ENCODE measurements at places on chromosomes 11 and 22.

DNA sequence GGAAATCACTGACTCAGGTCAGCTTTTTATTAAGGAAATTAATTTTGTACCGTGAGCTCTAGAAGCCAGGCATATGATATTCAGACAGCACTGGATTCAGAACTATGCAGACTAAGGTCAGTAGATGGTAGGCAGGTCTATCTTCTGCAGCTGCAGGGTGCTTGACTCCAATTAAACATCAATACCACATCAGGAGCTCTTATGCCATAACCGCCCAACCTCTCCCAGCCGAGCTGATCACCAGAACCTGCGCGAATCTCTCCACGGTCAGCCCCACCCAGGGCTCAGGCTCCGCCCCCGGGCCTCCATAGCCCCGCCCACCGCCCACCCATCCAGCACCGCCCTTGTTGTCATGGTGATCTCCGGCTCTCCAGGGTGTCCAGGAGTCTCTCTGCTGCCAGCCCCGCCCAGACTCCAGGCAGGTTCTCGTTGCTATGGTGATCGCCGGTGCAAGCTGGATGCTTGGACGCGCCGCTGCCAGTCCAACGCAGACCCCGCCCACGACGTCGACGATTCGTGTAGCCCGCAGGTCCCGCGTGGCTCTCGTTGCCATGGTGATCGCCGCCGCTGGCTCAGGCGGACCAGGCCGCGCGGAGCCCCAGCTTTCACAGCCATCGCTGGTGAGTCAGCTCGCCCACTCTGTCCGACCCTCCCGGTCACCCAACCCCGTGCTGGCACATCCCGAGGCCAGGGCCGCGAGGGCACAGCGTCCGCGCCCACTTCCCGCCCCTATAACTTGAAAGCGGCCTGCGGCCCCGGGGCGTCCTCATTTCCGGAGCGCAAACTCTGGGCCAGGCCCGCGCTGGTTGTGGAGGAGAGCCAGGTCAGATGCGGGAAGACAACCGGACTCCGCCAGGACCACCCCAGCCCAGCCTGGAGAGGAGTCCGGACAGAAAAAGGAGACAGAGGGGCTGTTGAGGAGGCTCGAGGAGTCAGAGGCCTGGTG, at the start of gene RAB36:
Gene RAB36, plus strand, starts transcription at position 546 of the 946 bp plus-strand sequence. CDS start 1,140 bp downstream, outside the sequence.
- DNase-seq = peak; percentile 99

DNA sequence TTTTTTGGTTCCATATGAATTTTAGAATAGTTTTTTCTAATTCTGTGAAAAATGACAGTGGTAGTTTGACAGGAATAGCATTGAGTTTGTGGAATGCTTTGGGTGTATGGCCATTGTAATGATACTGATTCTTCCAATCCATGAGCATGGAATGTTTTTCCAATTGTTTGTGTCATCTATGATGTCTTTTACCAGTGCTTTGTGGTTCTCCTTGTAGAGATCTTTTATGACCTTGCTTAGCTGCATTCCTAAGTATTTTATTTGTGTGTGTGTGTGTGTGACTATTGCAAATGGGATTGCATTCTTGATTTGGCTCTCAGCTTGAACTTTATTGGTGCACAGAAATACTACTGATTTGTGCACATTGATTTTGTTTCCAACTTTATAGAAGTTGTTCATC, 3.0 kb upstream of the CSF2RB start:
- DNase-seq = no peak

DNA sequence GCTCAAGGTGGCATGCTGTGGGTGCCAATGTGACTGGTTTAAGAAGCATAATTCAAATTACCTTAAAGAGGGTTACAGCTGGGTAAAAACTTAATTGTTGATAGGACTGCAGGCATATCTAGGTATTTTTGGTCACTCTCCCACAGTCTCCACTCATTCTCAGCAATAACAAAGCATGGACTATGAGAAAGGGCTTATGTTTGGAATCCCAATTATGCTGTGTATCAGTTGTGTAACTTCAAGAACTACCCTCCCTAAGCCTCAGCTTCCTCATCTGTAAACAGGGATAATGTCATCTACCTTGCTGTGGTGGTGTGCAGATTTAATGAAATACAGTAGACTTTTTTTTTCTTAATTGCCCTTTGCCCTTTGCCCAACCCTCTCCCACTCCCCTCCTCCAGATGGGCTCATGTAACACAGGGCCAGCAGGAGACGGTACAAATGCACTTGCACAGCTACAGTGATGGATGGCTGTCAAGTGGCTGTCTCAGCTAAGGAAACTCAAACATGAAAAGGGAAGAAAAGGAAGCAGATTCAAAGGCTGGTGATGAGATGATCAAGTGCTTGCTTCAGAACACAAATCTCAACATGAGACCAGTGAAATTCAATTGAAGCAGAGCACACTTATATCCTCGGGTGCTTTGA, 37.6 kb downstream of the MAP6 start:
- no peak for DNase-seq

DNA sequence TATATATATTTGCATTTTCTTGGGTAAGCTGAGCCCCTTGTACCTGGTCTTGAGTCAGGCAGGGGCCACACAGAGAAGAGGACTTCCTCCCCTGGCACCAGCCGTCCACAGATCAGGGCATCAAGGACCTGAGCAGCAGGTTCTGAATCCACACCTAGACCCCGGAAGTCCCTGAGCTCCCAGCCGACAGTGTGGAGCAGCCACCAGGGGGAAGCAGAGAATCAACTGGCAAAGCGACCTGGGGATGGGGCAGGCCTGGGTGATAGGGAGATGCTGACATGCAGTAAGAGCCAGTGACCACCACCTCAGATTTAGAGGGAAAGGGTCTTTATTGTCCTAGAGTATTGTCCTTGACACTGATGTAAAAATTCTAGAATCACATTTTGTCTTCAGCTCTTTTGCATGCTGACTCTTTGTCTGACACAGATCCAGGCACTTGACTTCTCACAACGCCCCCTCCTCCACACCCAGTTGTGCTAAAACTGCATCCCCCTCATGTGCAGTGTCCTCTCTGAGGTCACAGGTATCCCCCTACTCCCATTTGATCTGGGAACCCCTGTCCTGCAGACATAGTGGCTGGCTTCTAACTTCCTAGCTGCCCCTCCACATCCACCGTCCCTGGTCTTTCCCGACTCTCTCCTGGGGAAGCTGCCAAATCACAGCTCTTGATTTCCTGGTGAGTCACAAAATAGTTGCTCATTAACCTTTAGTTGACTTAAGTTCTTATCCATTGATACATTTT, 109.3 kb downstream of the GGTLC2 start:
- DNase-seq = peak; percentile 67

DNA sequence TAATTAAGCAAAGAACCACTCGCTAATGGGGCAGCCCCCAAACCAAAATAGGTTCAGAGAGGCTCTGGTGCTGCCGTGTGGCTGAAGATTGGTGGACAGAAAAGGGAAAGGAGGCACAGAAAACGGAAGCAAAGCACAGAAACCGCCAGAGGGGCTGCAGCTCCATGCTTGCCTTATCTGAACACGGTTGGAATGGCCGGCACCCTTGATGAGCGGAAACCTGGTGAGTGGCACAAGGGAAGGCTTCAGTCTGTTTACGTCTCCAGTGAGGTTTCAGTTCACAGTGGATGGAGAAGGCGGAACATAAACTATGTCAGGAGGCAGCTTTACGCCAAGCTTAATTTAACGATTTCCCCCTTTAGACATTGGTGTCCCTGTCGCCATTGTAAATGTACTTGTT, 5.2 kb upstream of the PRR33 start:
- DNase-seq = no peak

DNA sequence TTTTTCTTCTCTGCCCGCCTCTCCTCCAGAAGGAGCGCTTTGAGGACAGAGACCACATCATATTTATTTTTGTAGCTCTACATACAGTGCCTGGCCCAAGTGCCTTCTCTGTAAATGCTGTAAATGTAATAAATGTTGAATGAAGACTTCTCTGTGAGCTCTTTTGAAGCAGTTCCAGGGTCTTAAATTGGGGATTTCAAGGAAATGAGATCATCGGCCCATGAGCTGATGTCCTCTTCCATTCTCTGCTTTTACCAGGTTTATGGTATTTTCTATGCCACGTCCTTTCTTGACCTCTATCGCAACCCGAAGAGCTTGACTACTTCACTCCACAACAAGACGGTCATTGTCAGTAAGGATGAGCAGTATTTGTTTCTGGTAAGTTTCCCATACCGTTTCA, 165.7 kb upstream of the SORL1-AS1 start:
- no peak for DNase-seq

- DNase-seq = no peak
Observed at GRCh38 chr11:119091178-119091577, 6.5 kb downstream of the HMBS start.

DNA sequence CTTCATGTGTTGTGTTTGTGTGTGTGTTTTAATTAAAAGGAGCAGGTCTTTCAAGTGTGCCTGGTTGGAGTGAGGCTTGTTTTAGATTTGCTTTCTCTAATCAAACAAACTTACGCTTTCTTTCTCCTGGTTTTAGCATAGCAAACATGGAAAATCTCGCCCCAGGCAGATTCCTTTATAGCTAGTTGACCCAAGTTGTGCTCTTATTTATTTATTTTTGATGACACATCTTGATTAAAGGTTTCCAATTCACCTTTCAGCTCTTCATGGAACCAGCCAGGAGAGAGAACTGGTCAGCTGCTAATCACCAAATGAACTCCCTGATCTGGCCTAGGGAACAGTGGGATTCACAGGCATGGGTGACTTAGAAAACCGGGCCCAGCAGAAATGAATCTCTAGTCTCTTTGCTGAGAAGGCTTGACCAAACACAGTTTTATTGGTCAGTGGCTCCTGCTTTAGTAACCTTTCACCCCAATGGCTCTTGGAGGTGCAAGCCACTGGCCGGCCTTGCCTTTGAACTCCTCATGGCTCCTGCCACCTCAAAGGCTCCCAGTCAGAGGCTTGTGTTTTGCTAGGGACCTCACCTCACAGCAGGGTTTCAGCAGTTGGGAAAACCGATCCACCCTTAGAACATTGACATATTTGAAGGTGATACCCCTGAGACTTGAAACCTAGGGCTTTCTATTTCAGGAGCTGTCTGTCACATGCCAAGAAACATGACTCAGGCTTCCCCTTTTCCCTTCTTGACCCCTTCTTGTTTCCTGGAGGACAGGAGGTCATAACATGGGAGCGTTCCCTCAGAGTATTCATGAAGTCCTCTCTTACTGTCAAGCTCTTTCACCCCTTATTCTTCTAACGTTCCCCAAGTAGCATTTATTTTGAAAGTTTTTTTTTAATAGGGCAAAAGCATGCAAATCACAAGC, 48.8 kb downstream of the EXT2 start:
- no peak for DNase-seq

DNA sequence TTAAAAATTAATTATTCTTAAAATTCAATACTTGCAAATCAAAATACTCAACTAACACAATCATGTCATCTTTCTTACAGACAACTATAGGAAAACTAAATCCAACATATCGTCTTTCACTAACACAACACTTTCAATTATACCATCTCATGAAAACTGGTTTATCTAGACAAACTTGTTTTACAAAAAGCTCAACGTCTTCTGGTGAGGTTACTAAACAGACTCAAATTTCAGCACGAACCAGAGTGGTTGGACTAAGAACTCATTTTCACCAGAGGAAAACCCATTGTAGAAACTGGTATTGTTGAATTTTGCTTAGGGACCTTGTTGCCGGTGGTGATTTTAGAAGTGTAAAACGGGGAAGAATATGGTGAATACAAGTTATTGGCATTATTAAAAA, 52.2 kb downstream of the NUP98 start:
- peak; percentile 59 for DNase-seq

- DNase-seq = no peak
Observed at GRCh38 chr22:35688913-35689675, 28.6 kb upstream of the APOL5 start.

- no peak for DNase-seq
Observed at GRCh38 chr11:117210620-117211019, 11.4 kb downstream of the TAGLN start.

- no peak for DNase-seq
Observed at GRCh38 chr11:16358726-16359125, 2.4 kb upstream of the SOX6 start.

DNA sequence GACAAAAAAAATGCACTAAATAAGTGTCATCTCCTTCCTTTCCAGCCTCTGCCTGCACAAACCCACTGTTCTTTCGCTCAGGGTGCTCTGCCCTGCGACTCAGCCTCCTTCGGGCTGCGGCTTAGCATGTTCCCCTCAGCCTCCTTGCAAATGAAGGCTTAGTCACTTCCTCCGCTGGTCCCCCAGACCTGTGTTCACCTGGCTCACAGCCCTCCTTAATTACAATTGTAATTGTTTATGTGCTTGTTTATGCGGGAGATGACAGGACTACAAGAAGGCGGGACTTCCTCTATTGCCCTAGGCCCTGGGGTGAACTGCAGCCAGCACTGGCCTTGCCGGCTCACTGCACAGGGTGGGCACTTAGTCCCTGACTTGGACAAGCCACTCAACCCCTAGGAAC, 303.6 kb downstream of the KIRREL3 start:
- DNase-seq = no peak

DNA sequence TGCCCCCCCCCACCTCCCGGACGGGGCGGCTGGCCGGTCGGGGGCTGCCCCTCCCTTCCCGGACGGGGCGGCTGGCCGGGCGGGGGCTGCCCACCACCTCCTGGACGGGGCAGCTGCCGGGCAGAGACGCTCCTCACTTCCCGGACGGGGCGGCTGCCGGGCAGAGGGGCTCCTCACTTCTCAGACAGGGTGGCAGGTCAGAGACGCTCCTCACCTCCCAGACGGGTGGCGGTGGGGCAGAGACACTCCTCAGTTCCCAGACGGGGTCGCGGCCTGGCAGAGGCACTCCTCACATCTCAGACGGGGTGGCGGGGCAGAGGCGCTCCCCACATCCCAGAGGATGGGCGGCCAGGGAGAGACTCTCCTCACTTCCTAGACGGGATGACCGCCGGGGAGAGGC, 24.0 kb downstream of the RNF185 start:
- DNase-seq = no peak

- no peak for DNase-seq
Observed at GRCh38 chr11:9133956-9134355, 42.6 kb upstream of the SCUBE2 start.

DNA sequence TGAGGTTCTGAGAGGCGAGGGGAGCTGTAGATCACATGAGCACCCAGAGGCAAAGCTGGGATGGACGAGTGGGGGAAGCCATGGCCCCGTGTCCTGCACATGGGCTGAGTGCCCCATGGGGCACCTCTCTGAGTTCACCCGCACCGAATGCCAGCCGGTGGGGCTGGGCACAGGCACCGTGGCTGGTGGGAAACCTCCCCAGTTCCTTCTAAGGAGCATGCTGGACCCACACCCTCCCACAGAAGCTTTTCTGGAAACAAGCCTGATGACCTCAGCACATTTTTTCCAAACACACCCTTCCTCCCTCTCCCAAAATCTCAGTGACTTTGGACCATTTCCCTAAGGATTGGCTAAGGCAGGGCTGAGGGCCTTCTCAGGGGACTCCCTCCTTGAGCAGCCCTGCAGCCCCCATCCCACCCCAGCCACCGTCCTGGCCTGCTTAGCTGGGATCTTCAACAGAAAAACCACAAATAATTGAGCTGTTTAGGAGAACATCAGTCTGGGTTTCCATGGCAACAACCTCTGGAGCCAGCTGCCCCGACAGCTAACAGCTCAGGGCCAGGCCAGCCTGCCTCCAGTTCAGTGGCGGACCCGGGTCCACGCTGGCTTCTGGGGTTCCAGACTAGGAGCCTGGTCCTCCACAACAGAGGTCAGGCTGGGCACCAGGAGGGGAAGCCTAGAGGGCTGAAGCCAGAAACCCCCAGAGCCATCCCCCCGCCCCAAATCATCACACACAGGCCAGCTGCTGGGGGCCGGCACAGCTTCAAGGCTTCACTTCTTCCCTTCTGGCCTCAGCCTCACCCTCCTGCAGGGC, 18.1 kb upstream of the LINC01488 start:
- no peak for DNase-seq

Measured in NCI-H2029 (cell line).